ENCODE measurements at places on chromosomes 7 and 10.

GRCh38 chr7:37683246-37684120 lies at the start of gene GPR141:
Gene GPR141, plus strand, starts transcription at chr7:37683766. Its CDS starts 56,628 bp downstream, at chr7:37740394.
- no peak for DNase-seq

DNA sequence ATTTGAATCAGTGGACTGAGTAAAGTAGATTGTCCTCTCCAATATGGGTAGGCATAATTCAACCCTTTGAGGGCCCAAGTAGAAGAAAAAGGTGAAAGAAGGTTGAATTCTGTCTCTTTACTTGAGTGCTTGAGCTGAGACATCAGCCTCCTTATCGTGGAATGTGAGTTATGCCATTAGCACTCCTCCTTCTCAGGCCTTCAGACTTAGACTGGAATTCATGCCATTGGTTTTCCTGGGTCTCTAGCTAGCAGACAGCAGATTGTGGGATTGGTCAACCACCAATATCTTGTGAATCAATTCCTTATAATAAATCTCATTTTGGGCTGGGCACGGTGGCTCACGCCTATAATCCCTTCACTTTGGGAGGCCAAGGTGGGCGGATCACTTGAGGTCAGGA lies 89.2 kb downstream of the CUL2 start:
- DNase-seq = no peak

DNA sequence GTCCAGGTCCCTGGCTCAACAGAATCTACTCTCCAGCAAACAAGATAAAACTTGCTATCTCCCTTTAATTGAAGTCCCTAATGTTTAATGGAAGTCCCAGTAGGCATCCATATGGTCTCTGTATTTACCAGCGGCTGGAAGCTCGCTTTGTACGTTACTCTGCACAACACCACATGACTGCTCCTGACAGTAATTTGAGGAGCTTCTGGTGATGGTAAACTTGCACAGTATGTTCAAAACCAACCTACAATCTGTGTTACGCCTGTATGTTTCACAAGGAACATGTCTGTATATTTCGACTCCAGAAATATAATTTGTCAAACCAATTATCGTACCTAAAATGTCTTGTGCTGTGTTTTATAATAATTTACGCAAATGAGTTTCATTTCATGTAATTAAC lies 4.4 kb upstream of the TECPR1 start:
- no peak for DNase-seq

DNA sequence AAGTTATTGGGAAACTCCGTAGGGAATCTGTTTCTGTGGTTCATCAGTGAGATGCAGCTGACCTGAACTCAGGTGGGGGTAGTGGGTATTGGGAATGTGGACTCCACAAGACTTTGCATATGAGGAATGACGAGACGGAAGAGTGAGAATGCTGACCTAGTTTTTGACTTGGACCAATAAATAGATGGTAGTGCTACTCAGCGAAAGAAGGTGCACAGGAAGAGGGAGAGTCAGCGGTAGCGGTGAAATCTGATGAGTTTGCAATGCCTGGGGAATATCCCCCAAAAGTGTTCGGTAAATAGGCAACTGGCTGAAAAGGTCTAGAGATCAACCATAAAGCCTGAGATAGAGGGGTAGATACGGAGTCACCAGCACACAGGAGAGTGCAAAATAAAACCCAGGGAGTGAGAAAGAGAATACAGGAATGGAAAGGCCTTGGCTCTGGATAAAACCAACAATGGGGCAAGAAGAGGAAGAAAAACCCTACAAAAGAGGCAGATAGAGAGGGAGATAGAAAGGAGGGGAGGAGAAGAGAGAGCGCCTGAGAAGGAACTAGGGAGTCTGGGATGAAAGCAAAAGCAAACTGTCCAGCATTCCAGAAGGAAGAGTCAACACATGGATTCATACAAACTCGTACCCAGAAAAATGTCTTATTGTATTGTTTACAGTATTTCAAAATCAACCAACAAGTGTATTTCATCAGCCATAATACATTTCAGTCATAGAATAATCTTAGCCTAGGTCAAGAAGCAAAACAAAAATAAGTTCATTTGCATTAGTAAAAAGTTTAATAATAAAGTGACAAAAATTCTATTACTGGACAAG lies 5.4 kb downstream of the ARHGAP21 start:
- DNase-seq = no peak

GRCh38 chr10:44682507-44682906 lies 228.6 kb upstream of the TMEM72 start:
- no peak for DNase-seq

DNA sequence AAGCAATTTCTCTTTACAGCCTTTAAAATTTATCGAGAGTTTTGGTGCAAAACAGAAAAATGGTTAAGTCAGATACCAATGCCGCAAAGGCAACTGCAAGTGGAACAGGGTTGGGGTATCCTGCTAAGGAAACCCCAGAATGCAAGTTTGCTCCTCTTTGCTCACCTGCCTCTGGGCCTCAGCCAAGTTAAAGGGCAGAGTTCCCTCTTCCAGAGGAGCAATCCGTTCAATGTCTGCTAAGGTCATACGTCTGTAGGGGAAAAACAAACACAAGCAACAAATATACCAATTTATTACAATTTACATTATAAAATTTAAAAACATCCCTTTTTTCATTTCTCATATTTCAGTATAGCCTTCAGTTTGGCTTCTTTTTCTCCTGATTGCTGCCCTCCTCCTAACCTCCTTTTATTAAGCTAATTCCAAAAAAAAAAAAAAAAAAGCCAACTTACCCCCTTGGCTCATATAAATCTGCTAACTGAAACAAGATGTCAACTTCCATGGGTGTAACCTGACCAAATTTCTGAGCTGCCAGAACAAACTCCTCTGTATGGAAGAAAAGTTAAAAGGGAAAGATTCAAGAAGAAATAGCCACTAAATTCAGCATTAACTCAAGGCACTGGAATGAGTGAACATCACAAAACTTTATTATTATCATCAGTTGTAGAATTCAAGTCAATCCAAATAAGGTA lies 132.6 kb downstream of the SLC25A13 start:
- DNase-seq = no peak

DNA sequence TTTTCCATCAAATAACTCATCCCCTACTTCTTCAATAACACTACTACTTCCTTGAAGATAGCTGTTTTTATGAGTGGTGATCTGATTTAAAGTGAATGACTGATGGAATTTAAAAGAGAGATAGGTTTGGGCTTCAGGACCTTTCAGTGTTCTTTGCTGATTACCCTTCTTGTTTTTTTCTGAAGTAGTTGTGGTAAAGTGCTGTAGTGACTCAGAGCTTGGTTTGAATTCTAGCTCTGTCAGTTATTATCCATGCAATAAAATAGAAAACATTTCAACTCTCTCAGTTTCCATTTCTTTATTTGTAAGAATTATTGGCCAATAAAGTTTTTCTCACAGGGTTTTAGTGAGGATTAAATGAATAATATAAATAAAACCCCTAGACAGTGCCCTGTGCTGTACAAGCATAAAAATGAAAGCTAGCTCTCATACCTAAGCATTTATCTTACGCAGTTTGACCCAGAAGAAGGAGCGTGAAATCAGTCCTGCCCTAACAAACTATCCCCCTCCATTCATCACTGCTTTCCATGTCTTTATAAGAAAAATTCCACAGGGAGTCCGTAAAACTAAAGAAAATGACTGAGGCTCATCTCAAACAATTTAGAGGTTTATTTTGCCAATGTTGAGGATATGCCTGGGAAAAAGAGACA lies 25.1 kb upstream of the AKAP9 start:
- DNase-seq = no peak

GRCh38 chr7:108576116-108576515 lies 6.4 kb downstream of the DNAJB9 start:
- no peak for DNase-seq

- DNase-seq = no peak
These were observed 45.0 kb upstream of the AKR1C1 start for GRCh38 chr10:4918236-4918635.

DNA sequence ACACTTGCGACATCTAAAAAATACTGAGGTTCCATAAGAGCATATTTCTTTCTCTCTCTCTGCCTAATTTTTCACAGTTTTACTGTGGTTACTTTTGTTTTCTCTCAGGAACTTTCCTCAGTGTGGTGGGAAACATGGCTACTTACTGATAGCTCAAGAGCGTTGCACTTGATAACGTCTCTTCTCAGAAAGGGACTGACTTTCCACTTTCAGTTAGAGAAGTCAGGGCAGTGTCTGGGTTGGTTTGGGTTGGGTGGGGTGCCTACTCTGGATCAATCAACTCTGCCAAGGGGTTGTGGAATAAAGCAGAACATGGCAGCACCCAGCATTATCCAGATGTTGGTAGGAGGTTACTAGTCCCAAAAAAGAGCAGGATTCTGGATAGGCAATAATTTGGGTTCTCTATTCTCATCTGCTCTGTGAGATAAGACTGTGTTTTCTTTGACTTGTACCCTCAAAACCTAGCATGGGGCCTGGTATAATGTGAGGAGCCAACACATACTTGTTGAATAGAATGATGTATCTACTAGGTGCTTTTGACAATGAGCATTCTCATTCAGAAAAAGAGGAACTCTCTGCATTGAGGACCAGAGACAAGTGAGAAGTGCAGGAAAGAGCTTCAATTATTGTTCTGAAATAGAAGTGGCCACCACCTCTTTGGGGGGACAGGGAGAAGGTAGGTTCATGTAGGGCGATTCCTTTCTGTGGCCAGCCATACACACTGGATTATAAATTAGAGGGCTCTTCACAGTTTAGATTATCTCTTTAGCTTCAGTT lies 315.7 kb downstream of the REEP3 start:
- no peak for DNase-seq

DNA sequence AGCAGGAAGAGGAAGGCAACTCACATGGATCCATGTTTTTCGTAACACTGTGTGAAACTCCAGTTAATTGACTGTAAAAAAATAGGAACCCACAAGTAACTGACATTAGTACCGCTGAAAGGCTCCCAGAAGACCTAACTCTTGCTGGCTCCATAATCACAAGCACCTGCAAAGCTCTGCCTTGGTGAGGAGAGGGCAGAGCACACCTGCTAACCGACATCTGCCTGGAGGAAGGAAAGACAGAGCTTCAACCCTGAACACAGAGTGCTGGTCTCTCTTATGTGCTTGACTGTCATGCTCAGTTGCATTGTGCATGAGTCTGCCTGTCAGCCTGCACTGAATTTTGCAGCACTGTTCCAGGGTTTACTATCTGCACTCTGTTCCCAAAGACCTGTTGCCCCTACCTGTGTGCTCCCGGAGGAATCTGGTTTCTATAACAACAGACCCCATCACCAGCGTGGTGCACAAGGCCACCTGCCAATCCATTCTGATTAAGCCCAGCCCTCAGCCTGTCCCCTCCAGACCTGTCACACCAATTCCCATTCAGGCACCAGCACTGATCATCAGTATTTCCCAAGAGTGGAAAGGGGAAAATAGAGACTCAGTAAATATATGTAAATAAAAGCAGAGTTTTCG lies 63.1 kb upstream of the ANKRD1 start:
- peak; percentile 3 for DNase-seq
